Activated CD4-positive, CD25-positive, alpha-beta regulatory T cell treated with anti-CD3 and anti-CD28 coated beads, Interleukin-2, amount 50 U/mL, for 24 hours (primary cell): ENCODE measurements at places on chromosomes 1 and 21.

DNA sequence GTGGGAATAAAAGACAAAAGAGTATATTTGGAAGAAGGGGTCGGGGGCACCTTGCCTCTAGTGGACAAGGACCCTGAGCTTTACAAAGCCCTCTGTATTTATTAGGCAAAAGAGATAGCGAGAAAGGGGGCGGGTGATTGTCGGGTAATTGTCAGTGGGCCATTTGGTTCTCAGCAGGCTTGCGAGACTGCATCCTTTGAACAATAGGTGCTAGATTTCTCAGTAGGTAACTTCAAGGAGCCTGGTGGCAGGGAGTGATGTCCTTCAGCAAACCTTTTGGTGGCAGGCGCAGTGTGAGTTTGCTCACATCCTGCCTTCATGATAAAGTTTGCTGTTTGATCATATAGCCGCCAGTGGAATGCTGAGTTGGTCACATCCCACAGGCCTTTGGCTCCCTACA, 71.4 kb downstream of the AXDND1 start:
- no peak for ATAC-seq

DNA sequence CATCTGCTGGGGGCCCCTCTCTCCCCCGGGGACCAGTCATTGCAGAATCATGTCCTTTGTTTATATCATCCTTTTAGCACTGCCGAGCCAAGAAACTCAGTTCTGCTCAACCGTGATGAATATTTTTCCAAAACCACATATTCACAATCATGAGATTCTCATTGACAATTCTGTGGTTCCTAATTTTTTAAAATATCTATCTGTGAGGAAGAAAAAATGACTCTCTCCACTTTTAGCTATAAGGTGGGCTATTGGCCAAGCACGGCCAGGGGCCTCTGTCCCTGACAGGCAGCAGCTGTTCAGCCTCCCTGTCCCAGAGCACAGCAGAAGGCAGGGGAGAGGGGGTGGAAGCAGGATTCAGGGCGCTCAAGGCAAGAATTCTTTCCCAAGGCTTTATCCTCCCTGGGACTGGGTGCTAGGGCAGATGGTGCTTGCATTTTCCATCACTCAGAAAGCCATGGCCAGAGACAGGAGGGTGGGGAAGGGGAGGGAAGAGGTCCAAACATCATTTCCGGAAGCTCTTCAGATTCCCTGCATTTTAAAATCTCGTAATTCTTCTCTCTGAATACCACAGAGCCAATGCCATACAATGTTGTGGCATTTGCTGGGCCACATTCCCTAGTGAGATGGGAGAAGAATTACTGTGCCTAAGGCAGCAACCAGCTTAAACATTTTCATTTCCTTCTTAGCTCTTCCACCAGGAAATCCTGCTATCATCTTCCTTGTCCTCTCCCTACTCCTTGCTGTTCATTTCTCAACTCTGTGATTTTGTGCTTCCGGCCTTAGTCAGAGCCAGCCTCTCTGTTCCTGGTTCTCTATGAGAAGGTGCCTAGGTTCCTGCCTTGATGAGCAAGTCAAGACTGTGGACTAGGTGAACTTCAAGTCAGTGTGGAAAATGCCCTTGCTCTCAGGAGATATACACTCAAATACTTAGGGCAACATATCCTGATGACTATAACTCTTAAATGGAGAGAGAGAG, 60.3 kb downstream of the KCNJ6 start:
- no peak for ATAC-seq

DNA sequence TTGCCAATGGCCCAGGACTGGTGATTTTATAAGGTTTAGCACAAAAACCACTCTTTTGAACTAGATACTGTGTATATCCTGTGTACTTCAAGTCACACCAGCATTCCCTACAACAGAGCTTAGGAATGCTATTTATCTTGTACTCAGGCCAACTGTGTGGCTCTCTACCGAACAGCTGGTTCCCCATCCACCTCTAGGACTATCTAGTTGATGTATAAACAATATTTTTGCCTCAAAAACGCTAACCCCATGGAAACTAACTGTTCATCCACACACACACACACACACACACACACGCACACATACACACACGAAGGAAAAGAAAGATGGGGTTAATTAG, 28.7 kb upstream of the SLC45A3 start:
- ATAC-seq, result no peak

DNA sequence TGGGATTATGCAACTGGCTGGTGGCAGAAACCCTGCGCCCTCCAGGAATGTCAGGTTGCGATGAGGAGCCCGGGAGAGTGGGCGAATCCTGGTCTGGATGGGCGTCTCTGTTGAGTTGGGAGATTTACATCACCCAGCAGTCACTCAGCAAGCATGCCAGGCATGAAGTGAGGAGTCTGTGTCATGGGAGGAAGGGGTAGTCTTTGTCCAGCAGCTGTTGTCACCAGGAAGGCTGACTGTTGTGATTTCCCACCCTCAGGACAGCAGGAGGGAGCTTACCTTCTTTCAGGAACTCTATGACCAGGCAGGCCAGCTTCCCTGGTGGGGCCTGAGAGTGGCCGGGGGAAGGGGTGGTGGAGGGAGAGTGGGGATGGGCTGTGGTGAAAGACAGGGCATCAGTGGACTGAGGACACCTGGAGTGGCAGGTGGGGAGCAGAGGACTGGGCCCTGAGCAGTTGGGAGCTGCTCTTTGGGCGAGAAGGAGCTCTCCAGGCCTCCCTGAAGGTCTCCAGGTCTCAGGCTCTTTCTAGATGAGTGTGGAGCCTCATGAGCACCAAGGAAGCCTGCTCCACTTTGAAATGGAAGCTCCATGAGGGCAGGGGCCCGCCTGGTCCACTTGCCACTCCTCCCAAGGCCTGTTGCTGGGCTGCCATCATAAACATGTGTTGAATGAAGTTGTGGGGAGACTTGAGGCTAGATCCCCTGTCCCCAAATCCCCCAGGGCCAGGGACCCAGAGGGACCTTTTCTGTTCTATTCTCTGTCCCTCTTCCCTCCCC, 21.3 kb upstream of the PKP1 start:
- ATAC-seq, result no peak

DNA sequence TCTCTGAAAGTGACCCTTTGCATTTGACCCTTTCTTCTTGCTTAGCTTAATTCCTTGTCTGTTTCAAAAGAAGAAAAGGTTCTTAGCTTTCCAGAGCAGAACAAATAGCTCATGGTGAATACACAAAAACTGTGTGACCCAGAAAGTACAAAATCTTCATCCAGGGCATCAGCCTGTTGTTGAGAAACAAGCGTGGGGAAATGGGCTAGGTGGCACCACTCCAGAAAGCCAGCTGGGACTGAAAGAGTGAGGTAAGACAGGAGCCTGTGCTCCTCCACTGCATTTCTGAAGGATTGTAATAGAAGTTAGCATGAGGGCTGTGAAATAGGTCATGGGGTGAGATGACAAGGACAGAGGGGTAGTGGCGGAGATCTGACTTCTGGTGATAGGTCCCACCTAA, 45.8 kb downstream of the CYP2J2 start:
- ATAC-seq, result no peak
